ENCODE measurements at places on chromosomes 13 and 19. TPM values are rescaled to one million over a fixed set of nuclear protein-coding genes. Genes with fewer than 3 reads are reported as not detected.

Gene LRRC63
- total RNA-seq, result not detected

Gene CPT1C
- 14.6 TPM for total RNA-seq

Gene GPC5
- not detected for total RNA-seq

Gene ZNF667
- not detected for total RNA-seq

Gene HCN2
- 33.5 TPM for total RNA-seq

Gene RELB
- total RNA-seq, result 51.5 TPM

Gene AKAP8L
- 34.8 TPM for total RNA-seq

Gene PSG3
- total RNA-seq, result 0.16 TPM

Gene KLK8
- total RNA-seq, result not detected

Gene ERVK3-1
- total RNA-seq, result 98.8 TPM

Gene AKT2
- 136 TPM for total RNA-seq

Gene GRIN3B
- total RNA-seq, result 1.8 TPM

Gene KIR2DL3
- not detected for total RNA-seq

Gene ONECUT3
- total RNA-seq, result not detected

Gene CCDC122
- total RNA-seq, result 2.4 TPM

Gene RUBCNL
- total RNA-seq, result 0.07 TPM

Gene KRTDAP
- not detected for total RNA-seq

Gene ZNF723
- total RNA-seq, result not detected

Gene HCST
- 0.25 TPM for total RNA-seq

Gene CCDC159
- total RNA-seq, result 4.4 TPM

Gene OR4F17
- total RNA-seq, result not detected

Gene CRB3
- total RNA-seq, result 6.0 TPM

Gene ZNF471
- total RNA-seq, result 0.08 TPM

Gene SBSN
- total RNA-seq, result 2.7 TPM

Gene DCAF15
- total RNA-seq, result 18.5 TPM

Gene CCNA1
- 0.56 TPM for total RNA-seq

Gene SRRM5
- total RNA-seq, result 0.81 TPM

Gene VAV1
- 7.1 TPM for total RNA-seq

Gene ZSCAN4
- total RNA-seq, result not detected

Gene FLT3
- not detected for total RNA-seq

Gene FCAR
- not detected for total RNA-seq

Gene GNG7
- total RNA-seq, result 0.06 TPM

Gene FOSB
- 15.1 TPM for total RNA-seq

Gene TTC9B
- 0.51 TPM for total RNA-seq

Gene ZNF560
- total RNA-seq, result not detected

Gene KLK7
- not detected for total RNA-seq

Gene ADGRL1
- total RNA-seq, result 3.3 TPM

Gene TMEM147
- total RNA-seq, result 378 TPM

Gene LRRC8E
- total RNA-seq, result 8.9 TPM

Gene RASL11A
- 2.6 TPM for total RNA-seq

Gene GNG8
- total RNA-seq, result not detected

Gene IL17D
- 1.0 TPM for total RNA-seq

Gene HPN
- 0.06 TPM for total RNA-seq

Gene FUT3
- not detected for total RNA-seq

Gene DIAPH3
- total RNA-seq, result 9.2 TPM

Gene KLF5
- total RNA-seq, result 36.8 TPM

Gene PSG4
- total RNA-seq, result 0.93 TPM

Gene SIGLEC5
- not detected for total RNA-seq

All from A549 treated with DMSO at 1 μM for 4 hours (cell line).